Stimulated activated CD8-positive, alpha-beta memory T cell treated with anti-CD3 and anti-CD28 coated beads, Interleukin-4, amount 100 ng/mL, for 4 hours (primary cell): ENCODE measurements at places on chromosomes 11 and 22.

DNA sequence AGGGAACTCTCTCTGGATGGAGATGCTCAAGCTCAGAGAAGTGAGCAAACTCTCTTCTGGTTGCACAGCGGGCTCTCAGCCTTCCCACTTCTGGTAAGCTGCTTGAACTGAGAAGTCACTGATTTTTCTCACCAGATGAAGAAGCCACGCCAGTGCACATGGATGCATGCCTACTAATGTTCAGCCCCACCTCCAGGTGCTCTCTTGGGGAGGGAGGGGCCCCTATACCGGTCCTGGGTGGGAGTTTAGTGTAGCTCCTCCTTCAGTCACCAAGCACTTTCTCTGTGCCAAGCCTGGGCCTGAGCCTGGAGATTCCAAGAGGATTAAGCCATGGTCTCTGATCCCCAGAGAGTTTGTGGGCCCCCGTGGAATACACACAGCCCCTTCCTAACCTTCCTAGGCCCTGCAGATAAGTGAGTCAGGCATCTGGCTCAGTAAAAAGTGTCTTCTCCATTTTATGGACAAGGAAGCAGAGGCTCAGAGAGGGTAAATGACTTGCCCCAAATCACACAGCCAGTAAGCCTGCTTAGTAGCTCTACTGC is 142.2 kb downstream of the ST3GAL4 start:
- DNase-seq: no peak

- DNase-seq: no peak
Observed at GRCh38 chr11:46912526-46913150, 5.7 kb downstream of the LRP4 start.

DNA sequence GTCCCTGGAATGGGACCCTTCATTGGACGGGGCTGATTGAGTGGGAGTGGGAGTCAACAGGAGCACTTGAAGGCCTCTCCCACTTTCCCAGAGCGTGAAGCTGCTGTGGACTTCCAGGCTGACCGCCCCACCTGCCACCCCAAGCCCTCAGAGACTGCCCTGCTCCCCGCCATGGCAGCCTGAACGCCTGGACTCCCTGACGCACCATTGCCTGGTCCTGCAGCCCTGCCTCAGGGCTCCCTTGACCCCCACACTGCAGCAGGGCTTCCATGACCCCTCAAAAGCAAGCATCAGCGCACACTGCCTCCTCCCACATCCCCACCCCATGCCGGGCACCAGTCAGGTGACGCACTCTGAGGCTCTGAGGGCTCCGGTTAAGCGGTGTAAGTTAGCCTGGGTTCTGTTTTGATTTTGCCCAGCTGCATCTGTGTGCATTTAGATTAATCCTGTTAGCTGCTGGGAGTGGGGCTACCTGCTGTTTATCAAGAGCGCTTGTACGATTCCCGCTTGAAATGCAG is 39.4 kb downstream of the TRIM29 start:
- DNase-seq: no peak

DNA sequence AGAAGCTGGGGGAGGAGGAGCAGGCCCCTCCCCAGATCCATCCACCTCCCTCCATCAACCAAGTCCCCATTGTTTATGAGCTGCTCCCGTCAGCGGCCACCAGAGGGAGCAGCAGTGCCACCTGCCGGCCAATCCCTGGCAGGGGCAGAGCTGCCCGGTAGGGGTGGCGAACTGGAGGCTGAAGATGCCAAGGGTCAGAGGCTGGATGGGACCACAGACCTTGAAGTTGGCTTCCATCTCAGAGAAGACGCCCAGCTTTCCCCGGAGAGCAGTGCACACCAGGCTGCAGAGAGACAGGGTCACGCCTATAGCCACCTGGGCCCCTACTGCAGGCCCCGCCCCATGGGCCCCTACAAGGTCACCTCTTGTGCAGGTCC is 3.6 kb downstream of the FIBP start:
- no peak for DNase-seq

DNA sequence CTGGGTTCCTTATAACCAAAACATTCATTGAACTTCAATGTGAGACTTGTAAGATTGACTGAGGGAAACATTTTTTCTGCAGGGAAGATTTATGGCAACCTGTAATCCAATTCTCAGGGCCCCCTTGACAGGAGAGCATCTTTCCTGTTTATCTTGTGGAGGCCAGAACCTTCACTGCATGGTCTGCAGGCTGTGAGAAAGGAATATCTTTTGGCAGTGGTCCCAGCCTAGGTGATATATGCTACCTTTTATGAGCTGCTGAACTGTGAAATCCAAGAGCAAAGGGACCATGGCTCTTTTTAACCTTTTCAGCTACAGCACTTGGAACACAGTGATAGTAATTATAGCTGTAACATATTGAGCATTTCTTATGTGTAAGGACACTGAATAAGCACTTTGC is 590.2 kb upstream of the B3GAT1 start:
- DNase-seq: no peak

GRCh38 chr11:35365395-35365794 is 54.0 kb downstream of the SLC1A2 start:
- DNase-seq: no peak

DNA sequence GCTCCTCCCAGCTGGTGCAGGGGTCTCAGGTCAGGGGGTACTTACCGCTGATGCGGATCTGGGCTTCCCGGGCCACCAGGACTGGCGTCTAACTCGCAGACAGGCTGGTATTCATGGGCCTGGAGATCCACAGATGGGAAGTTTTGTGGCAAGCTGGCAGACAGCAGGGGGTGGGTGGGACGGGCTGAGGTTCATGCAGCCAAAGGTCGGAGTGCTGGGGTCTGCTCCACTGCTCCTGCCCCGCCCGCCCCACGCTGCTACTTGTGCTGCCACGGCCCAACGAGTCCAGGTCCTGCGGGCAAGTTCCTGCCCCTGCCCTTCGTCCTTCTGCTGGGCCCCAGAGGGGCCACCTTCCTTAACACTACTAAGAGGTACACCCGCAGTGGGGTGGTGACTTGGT is 3.1 kb downstream of the ACY3 start:
- no peak for DNase-seq

GRCh38 chr11:64564947-64565889 is 25.8 kb upstream of the SLC22A12 start:
- DNase-seq: no peak

GRCh38 chr11:6433998-6434660 is 6.7 kb downstream of the HPX start:
- no peak for DNase-seq

DNA sequence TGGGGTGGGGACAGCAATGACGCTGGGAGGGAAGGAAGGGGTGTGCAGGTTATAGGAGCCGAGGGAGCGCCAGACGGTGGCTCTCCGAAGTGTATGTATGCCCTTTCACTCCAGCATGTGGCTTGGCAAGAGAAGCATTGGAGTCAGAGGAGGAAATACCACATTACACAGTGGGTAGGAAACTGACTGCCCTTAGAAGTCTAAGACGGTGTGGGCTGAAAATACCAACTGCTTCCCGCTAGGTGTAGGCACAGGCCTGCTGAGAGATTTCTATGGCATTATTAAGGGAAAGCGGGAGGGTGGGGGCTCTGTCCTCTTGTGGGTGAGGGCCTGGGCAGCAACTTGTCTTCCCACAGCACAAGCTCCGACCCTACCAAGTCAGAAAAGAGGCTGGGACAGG is 44.7 kb downstream of the CACNG2 start:
- DNase-seq: no peak

DNA sequence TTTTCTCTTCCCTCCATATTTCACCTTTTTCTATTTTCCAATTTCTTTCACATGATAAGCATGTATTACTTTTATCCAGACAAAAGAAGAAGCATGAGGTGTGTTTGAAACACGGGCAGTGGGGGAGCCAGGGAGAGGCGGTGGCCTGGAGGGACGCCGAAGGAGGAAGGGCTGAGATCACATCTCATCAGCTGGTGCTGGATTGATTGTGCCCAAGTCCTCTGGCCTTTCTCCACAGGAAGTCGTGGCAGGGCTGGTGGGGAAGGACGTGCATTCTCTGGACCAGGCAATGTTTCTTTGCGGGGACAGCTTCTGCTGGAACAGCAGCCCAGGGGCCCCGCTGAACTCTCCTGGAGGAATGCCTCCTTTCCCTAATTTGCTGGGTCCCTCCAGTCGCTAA is 82.9 kb downstream of the MIAT start:
- DNase-seq: no peak

DNA sequence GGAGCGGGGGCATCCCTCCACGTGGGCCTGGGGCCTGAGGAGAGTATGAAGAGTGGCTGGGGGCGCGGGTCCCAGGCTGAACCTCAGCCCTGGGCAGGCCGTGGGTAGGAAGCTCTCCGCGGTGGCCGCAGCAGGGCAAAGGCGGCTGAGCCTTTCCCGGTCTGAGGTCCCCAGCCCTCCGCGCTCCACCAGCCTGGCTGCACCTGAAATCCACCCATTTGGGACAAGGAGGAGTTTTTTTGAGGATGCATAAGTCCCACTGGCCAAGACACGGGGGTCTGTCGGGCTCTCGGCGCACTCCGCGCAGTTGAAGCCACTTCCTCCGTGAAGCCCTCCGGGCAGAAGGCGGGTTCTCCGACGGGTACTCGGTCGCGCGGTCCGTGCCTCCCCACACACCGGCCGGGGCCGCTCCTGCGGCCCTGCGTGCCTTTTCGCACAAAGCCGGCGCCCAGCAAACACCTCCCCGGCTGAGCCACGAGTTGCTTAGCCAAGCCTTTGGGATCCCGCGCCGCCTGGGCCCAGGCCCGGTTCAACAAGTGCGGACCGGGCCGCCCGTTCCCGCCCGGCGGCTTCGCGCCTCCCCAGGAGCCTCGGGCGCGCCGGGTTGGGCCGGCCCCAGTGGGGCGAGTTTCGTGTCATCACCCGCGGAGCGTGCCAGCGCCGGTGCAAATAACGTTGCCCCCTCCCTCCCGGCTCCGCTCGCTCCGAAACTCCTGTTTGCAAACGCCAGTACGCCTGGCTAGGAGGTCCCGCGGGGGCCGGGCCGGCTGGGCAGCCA is 666 bp upstream of the OVOL1 start:
- DNase-seq: no peak

GRCh38 chr11:30513087-30513486 is 73.1 kb downstream of the MPPED2 start:
- no peak for DNase-seq

DNA sequence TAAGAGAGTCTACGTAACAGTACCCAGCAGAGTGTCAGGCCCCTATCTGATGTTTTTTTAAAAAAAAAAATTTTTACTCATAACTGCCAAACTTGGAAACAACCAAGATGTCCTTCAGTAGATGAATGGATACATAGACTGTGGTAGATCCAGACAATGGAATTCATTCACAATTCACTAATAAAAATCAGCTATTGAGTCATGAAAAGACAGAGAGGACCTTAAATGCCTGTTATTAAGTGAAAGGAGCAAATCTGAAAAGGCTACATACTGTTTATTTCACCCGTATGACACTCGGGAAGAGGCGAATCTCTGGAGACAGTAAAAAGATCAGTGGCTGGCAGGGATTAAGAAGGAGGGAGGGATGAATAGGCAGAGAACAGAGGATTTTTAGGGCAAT is 541.4 kb upstream of the TENM4 start:
- no peak for DNase-seq

DNA sequence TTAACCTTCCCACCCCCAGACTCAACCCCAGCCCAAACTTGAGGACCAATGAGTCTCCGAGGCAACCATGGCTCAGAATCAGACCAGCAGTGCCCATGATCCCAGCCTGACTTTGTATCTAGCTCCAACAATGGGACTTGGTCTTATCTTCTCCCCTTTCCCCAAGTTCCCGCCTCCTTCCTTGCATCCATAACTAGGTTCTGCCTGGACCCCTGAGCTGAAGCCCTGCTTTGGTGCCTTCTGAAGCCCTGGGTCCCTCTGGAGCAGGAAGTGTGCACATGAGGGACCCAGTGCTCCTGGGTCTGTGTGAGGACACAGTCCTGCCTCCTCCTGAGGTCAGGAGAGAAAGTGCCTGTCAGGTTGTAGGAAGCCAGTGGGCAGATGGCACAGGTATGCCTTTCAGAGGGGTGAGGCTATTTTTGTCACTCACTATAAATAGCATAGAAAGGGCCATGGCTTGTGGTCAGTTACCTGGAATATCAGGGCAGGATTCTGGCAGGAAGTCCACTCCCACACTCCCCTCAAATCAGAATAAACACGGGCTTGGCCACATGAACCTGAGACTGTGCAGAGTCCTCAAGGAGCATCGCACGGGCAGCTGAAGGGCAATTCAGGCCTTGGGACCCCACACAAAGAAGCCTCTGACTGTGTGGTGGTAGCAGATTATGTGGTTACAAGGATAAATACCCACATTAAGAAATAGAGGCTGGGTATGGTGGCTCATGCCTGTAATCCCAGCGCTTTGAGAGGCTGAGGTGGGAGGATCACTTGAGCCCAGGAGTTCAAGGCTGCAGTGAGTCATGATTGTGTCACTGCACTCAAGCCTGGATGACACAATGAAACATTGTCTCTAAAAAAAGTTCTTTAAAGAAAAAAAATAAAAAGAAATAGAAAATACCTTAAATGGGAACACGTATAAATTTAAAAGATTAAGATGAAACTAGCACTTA is 27.4 kb downstream of the RCN1 start:
- no peak for DNase-seq

DNA sequence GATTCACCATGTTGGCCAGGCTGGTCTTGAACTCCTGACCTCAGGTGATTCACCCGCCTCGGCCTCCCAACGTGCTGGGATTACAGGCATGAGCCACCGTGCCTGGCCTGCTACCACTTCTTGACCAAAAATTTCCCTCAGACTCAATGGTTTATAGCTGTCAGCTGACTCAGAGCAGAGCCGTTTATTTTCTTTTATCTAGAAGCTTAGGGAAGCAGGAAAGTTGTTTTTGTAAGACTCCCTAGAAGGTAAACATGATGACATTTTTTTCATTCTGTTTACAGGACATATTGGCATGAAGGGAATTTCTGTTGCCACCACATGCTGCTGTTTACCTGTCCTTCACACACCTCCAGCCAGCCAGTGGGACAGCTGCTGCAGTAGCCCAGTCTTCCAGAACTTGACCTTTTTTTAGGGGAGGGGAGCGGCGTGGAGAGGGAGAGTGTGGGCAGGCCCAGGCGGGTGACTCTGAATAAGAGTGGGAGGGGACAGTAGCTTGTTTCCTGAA is 56.1 kb upstream of the PTPRJ start:
- no peak for DNase-seq

GRCh38 chr11:46930089-46930488 is 6.5 kb upstream of the CSTPP1 start:
- DNase-seq: no peak

DNA sequence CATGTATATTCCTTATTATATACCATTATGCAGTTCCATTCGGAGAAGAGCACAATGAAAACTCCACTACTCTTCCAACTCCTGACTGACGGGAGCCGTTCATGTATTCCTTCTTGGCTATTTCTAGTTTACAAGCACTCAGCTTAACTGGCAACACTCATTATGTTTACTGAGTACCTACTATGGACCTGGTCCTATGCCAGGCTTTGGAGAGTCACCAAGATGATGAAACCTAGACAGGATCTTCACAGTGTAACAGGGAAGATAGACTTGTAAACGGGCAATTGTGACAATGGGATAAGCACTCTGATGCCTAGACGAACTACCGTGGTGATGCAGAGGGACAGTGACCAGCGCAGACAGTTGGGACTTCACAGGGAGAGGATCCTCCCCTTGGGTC is 22.3 kb upstream of the ST3GAL4 start:
- no peak for DNase-seq

DNA sequence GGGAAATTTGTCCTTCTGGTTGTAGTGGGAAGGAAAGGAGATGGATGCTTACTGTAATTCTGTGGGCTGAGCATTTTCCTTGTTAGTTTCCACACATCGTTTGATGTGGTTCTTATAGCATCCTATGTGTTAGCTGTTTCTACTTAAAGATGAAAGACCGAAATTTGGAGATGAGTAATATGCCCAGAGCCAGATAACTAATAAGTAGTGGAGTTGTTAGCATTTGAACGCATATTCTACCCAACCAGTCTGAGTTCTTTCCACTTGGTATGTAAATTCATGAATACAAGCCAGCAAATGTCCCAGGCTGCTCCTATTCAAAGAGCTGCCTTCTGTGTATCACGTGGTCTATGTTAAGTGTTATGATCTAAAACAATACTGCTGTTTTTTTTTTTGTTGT is 14.6 kb downstream of the SPECC1L start:
- DNase-seq: no peak
